ENCODE measurements at places on chromosomes 2 and 18. TPM values are rescaled to one million over a fixed set of nuclear protein-coding genes. Genes with fewer than 3 reads are reported as not detected.

The TAF4B gene
- 2.6 TPM for total RNA-seq

The ZNG1B gene
- 36.8 TPM for total RNA-seq

The PROC gene
- not detected for total RNA-seq

The C2orf66 gene
- total RNA-seq, result 0.26 TPM

The OR6B2 gene
- total RNA-seq, result not detected

The SANBR gene
- 16.4 TPM for total RNA-seq

The CYRIA gene
- 10.2 TPM for total RNA-seq

The TMEM178A gene
- 0.26 TPM for total RNA-seq

The LONRF2 gene
- under 0.01 TPM for total RNA-seq

The NPHP1 gene
- total RNA-seq, result 5.0 TPM

The EMILIN1 gene
- 251 TPM for total RNA-seq

The UGT1A3 gene
- total RNA-seq, result not detected

The FAP gene
- total RNA-seq, result 96.1 TPM

The GPR75 gene
- total RNA-seq, result 1.8 TPM

The UPP2 gene
- total RNA-seq, result not detected

The MPP4 gene
- 0.26 TPM for total RNA-seq

The RAX gene
- not detected for total RNA-seq

The ERBB4 gene
- total RNA-seq, result 0.17 TPM

The SNTG2 gene
- not detected for total RNA-seq

The MLPH gene
- total RNA-seq, result 8.2 TPM

The MFSD2B gene
- 0.17 TPM for total RNA-seq

The KRTCAP3 gene
- total RNA-seq, result not detected

The MAL gene
- not detected for total RNA-seq

The SLC66A2 gene
- total RNA-seq, result 46.1 TPM

The LYG1 gene
- total RNA-seq, result 0.50 TPM

The LHCGR gene
- total RNA-seq, result not detected
